ENCODE measurements at places on chromosomes 6 and 20.
A peak's percentile ranks its signal among the peaks of the same experiment; 100 is the strongest.

- no peak for DNase-seq
Observed at GRCh38 chr6:25868436-25869183, 5.4 kb downstream of the SLC17A3 start.

DNA sequence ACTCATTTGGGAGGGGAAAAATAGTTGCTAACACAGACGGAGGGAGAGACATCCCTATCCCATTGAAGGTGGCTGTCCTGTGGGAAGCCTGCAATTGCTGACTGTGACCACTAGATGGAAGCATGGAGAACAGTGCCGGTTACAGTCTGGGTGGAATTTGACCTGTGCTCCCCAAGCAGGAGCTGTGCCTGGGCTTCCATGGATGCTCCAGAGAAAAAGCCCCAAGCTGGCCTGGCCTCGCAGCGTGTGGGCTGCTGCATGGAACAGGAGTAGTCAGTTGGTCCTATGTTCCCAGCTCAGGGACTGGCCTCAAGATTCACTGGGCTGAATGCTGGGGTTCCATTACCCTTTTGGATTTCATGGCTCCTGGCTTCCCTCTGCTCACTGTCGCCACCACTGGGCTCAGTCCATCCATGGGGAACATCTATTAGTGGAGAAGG is 116.3 kb upstream of the CHD6 start:
- peak; percentile 59 for DNase-seq

DNA sequence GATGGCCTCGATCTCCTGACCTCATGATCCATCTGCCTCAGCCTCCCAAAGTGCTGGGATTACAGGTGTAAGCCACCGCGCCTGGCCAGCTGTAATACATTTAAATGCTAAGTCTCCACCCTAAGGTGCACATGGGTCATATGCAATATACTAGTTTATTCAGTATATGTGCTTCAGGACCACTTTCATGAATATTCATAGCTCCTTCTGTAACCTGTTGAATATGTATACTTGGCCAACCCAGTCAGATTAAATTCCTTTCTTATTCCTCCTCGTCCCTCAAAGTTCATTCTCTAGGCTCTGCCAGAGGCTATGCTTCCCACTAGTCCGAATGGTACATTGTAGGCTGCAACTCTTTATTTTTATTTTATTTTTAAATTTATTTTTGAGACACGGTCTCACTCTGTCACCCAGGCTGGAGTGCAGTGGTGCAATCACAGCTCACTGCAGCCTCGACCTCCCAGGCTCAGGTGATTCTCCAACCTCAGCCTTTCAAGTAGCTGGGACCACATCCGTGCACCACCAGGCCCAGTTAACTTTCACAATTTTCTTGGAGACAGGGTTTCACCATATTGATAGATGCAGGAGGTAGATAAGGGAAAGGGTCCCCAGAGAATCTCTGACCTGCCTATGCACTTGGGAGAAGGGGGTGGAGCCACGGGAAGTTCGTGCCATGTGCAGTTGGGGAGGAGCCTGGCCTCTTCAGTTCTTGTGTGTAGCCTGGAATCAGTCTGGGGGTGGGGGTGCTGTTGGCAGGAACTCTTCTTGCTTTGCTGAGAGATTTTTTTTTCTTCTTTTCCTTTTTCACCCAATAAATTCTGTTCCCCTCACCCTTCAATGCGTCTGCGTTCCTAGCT is 41.3 kb upstream of the DDR1 start:
- no peak for DNase-seq

GRCh38 chr6:157070403-157071107 is 252.8 kb downstream of the TMEM242 start:
- no peak for DNase-seq

GRCh38 chr6:29723666-29724588 is 693 bp downstream of the HLA-F start:
- no peak for DNase-seq

DNA sequence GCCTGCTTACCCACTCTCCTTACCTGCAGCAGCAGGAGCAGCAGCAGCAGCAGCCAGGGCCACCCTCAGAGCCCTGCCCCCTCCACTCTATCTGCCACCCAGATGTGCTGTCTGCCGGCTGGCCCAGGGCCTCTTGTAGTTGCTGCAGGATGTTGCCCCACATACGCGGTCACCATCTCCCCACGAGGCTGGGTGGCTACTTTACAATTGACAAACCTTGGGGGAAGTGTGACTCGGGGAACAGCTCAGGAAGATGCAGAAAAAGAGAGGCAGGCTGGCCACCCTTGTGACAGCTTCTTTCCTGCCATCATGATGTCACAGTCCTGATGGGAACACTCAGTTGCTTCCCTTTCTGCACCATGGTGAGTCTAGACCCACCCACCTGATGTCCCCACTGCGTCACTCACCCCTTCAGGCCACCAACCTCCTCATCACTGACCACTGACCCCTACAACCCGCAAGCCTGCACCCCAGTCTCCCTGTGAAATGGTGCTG is 14.5 kb downstream of the TREM1 start:
- no peak for DNase-seq

DNA sequence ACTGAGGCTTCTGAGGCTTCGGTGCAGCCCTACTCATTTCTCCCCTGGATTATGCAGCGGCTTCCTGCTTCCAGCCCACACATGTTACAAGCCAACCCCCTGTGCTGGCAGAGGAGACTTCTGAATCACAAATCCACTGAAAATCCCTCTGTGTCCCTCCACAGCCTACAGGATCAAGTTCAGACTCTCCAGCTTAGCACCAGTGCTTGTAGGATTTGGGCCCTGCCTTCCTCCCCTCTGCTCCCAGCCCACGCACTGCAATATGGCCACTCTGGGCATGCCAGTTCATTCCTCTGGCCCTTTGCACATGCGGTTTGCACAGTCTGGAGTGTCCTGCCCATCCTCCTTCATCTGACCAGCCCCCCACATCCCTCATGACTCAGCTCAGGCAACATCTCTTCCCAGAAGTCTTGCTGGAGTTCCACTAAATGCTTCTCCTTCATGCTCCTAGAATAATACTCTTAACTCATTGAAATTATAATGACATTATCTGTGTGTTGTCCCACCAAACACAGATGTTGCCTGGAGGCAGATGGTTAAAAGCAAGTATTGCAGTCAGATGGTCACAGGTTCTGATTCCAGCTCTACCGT is 15.9 kb upstream of the MDGA1 start:
- no peak for DNase-seq

DNA sequence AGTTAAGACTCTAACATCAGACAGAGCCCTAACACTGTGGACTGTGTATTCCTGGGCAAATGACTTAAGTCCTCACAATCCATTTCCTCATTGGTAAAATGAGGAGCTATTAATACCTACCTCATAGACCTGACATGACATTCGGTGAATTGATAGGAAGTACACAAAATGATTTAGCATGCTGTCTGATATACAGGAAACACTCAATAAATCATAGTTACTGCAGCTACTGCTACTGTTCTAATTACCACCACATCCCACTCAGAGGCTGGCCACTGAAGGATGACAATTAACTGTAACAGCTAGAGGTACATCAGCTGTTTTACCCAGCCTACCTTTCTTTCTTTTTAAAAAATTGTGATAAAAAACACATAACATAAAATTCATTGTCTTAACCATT is 87.7 kb downstream of the PLCG1 start:
- no peak for DNase-seq

DNA sequence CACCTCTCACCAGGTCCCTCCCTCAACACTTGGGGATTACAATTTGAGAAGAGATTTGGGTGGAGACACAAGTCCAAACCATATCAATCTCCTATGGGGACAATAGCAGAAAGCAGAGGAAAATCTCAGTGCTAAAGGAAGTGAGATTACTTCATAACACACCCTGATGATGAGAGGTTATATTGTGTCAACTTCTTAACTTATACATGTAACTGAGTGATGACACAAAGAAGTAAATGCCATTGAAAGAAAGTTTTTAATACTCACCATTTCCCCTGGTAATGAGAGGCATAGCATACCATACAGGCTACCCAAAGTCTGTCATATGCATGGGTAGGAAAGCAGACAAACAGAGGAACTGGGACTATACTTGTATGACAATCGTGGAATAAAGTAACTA is 137.2 kb downstream of the MMUT start:
- no peak for DNase-seq
